Stimulated activated CD8-positive, alpha-beta memory T cell treated with anti-CD3 and anti-CD28 coated beads, Interleukin-15, amount 100 ng/mL, for 24 hours (primary cell): ENCODE measurements at places on chromosomes 3 and 15.

- no peak for DNase-seq
These were observed 234.1 kb downstream of the ZMAT3 start for GRCh38 chr3:178837512-178837911.

DNA sequence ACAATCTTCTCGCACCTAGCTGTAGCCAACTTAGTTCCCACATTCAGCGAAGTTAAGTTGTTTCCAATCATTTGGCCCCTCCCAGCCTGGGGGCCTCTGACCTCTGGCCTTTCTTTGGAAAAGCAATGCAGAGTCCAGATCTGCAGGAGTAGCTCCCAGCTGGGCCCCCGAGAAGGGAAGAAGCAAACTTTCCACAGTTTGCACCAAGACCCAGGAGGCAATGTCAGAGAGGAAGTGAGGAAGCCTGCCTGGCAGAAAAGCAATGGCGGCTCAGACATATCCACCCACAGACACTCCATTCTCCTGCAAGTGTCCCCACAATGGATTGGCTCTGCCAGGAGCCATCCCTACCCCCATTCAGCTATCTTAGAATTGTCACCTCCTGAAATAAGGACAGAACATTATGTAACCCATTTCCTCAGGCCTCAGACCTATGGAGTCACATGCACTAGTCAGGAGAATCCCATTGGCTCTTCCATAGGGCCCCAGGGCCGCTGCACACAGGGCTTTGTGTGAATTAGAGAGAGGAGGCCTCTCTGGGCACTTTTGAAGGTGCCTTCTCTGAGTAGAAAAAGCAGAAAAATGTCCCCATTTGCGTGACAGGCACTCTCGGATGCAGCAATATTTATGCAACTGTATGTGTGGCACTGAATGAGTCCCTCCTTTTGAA is 3.0 kb upstream of the BUB1B start:
- no peak for DNase-seq

- no peak for DNase-seq
These were observed 158.0 kb downstream of the FBLN2 start for GRCh38 chr3:13706886-13707285.

- no peak for DNase-seq
These were observed 55.8 kb downstream of the SUMF1 start for GRCh38 chr3:4411236-4411635.

GRCh38 chr3:55471522-55472280 is 15.4 kb downstream of the WNT5A start:
- DNase-seq = no peak

GRCh38 chr15:63039811-63040210 is 2.7 kb upstream of the TPM1 start:
- no peak for DNase-seq

DNA sequence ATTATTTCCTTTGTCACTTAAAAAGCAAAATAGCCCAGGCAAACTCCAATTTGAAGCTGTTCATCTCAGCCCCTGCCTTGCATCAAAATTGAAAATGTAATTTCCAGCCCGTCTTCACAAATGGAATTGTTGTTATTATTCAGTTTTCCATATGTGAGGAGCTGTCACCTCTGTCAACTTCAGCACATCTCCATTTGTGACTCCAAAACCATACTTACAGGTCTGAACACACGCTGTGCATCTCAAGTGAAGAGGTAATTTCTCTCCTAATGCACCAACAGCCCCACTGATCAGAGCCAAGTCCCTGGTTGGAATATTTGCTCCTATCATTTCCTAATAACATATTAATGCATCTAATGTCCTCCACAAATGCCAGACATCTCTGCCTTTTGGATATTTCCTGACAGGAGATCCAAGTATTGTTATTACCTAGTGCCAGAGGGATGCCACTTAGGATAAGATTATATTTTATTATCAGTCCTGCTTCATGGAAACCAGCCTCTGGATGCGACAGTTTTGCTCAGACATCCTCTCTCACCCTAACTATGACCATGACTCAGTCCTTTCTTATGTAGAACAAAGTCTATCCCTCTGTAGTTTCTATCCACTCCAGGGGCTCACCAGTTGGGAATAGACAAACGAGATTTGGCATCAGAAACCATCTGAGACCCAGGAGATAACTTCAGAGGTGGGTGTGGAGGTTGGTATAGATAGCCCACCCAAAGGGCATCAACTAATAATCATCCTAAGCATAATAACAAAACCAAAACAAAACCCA is 379.8 kb downstream of the VPS13C start:
- DNase-seq = no peak

- no peak for DNase-seq
These were observed 238.6 kb downstream of the RAP2B start for GRCh38 chr3:153400641-153401040.

DNA sequence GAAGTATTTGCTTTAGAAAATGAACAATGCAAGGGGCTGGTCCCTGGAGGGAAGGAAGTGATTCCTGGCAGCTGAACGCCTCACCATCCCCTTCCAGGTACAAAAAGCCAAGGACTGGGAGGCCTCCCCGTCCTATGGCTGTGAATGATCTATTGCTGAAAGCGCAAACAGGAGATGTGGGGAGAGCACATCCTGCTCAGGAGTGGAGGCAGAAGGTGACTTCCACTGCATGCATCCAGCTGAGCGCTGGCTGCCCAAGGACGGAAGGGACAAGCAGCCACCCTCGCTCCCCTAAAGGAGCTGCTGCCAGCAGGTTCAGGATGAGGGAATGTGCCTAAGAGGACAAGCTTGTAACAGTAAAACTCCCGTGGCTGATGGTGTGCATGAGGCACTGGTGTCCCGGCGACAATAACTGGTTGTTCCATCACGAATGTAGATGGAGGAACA is 41.4 kb downstream of the ABTB1 start:
- DNase-seq = no peak

- no peak for DNase-seq
These were observed 108.8 kb upstream of the ATP2B2 start for GRCh38 chr3:10614168-10614567.

DNA sequence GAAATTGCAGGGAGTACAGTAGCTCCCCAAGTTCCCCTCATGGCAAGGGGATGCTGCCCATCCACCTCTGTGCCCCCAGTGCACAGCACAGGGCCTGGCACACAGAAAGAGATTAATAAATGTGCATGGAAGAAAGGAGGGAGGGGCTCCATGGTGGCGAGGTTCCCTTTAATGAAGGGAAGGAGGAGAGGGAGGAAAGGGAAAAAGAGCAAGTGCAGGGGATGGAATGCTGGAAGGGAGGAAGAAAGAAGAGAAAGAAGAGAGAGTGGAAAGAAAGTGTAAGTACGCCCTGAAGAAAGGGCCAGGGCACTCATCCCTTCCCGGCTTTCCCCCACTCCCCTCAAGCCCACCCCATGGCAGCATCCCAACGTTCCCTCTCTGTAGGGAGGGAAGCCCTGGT is 1.5 kb upstream of the VIPR1 start:
- no peak for DNase-seq

GRCh38 chr3:123688241-123688747 is 103.4 kb upstream of the HACD2 start:
- DNase-seq = no peak

DNA sequence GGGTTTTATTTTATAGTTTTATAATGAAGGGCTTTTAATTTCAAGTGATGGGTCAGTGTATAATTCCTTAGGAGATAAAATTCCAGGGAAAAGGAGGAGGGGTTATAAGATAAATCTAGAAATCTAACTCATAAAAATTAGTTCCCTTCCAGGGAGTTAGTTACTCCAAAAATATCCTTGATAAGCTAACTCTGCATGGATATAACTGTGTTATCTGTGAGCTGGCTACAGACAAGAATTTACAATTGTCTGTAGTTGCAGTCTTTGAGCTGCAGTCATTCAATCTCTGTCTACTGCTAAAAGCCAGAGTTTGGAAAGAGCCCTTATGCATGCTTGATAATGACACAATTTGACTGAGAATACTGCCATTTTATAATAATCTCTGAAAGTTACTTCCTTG is 432.3 kb upstream of the TPRG1 start:
- no peak for DNase-seq

DNA sequence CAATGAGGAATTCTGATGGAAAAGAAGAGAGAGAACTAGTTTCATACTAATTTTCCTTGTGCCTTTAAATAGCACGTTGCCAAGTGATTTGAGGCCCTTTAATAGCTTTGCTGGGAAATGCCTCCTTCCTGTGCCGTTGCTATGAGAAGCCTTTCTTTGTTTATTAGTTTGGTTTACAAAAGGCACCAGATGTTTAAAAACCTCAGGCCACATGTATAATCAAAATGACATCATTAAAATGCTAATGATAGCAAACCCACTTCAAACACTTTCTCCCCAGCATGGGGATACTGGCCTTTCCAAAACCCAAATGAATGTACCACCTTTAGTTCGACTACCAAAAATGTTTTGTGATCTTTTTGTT is 50.0 kb upstream of the TBC1D23 start:
- DNase-seq = no peak

DNA sequence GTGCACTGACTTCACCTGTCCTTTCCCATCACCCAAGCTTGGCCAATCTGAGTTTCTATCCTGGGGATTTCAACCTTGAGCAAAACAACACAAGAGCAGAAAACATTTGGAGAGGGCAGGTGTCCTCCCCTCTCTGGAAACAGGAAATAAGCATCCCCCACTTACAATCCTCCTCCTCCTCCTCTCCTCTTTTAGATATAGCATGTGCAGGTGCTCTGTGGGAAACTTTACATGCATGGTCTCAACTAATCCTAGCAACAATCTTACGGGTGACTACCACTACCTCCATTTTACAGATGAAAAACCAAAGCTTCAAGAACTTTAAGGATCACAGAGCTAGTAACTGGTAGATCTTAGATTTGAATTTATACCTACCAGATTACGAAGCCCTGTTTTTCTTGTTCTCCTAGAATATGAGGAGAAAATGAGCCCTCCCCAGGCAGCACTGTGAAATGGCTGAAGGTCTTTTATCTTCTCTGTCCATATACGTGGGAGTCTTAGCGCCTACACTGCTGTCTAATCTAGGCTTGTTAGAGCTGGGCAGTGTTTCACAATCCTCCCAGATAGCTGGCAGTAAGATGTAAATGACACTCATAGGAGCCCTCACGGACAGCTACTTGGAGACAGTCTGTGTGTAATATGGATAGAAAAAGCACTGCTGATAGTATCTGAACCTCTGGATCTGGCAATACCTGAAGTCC is 301.2 kb upstream of the PROK2 start:
- DNase-seq = no peak

GRCh38 chr15:77060546-77060945 is 10.4 kb downstream of the TSPAN3 start:
- DNase-seq = no peak

DNA sequence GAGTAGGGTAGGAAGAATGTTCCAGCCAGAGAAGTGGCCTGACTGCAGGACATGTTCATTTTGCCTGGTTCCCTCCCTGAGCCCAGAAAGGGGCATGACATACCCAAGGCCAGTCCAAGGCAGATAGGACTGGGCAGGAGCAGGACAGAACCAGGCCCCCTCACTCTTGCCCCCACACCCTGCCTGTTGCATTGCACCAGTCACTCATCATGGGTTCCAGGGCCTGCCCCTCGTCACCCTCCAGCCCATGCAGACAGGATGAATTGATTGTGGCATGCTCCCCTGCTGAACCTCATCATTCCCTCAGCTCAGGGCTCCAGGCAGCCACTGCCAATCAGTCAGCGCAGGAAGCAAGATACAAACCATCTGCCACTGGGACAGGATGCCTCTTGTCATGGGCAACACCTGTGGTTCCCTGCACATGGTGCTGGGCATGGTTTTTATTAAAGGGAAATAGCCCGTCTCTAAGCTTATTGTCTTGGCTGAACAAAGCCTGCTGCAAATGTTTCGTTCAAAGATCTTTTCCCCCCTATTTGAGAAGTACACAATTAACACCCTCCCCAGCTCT is 48.9 kb downstream of the RASGRF1 start:
- DNase-seq = no peak

DNA sequence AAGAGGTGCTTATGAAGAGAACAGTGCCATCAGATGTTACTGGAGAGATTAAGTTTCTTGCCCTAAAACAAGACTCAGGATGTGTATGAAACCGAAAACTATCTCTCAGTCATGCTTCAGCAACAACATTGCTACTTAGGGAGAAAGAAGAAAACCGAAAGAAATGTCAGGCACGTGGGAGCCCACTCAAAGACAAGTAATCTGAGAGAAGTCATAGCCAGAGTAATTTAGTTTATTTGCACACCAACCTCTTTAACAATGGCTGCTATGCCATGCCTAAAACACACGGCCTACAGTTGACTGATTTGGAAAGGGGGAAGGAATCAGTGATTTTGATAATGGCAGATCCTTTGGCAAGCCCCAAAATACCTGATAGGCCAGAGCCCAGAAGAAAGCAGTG is 162.9 kb downstream of the TIGIT start:
- DNase-seq = no peak

- DNase-seq = no peak
These were observed 770.3 kb downstream of the PDCD6IP start for GRCh38 chr3:34568766-34569165.

DNA sequence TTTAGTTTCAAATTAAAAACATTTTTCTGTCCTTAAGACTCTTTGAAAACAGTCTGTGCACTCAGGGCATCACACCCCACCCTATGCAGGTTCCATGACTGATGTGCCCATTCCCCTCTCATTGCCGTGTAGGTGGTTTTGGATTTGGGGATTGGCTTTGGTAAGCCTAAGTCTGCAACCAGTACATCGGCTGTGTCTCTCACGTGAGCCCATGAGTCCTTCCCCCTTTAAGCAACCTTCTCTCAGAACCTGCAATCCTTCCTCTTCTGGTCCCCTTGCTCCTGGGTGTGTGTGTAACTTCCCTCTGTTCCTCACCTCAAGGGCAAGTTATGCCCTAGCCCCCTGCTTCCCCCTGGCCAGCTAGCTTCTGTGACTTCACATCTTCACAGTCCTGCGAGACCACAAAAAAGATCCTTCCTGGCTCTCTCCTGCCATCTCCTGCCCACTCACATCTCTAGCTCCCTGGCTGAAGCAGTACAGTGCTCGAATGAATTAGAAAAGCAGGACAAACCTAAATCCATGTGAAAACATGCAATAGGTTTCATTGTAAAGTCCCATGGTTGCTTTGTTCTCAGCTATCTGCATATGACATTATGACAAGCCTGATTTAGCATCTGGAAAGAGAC is 126.7 kb downstream of the UACA start:
- no peak for DNase-seq

- DNase-seq = no peak
These were observed 130.5 kb upstream of the BFSP2 start for GRCh38 chr3:133269393-133269792.

- DNase-seq = no peak
These were observed 91.4 kb downstream of the ZNF621 start for GRCh38 chr3:40615918-40616819.

- no peak for DNase-seq
These were observed 20.3 kb downstream of the FBLN2 start for GRCh38 chr3:13569201-13569600.
